ENCODE measurements at places on chromosomes 6 and 20.

DNA sequence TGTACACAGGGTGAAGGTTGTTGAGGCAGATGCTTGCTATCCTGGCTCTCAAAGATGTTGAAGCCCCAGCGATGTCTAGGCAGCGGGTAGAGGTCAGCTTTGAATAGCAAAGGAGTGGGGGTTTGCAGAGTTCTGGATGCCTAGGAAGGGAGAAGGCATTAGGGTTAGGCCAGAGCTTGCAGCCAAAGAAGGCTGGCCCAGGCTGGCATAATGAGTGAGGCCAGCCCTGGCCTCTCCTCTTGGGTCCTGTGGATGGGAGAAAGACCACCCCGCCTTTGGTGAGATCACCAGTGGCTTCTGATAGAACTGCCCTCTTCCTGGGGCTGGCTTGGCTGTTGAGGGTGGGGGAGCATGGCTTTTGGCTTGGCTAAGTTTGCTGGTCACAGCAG lies 406 bp upstream of the WFDC5 start:
- DNase-seq: no peak

DNA sequence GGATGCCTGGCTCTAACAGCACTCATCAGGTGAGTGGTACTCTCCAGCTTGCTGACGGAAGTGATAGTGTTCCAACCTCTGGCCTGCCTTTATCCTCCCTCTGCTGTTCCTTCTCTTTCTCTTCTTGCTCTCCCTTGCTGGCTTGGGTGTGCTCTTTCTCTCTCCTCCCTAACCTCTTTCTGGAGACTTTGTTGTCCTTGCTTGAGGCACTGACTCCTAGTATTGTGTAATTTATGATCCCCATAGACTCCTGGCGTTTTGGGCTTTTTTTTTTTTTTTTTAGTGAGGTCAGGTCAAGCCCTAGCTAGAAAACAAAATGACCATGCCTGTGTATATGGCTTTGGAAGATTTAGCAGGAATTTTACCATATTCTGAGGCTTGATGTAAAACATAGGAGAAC lies 84.7 kb upstream of the MRAP2 start:
- DNase-seq: no peak

DNA sequence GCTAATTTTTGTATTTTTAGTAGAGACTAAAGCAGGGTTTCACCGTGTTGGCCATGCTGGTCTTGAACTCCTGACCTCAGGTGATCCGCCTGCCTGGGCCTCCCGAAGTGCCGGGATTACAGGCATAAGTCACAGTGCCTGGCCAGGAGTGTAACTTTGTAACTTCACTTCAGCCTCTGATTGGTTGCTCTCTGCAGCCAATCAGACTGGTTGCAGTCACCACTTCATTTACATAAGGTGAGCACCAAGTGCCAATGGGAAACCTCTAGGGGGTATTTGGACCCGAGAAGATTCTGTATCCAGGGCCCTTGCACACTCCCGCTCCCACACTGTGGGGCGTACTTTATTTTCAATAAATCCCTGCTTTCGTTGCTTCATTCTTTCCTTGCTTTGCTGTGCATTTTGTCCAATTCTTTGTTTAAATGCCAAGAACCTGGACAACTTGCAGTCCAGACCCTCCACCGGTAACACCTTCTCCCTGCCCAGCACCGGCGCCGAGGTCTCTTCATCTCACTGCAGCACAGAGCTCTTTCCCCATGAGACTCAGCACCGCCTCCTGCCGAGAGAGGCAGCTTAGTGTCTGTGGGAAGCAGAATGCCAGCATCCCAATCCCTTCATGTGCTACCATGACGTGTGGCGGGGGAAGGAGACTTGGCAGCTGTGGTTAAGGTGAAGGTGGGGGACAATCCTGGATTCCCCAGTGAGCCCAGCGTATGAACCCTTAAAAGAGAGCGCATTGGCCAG lies 14.0 kb upstream of the MRGBP start:
- no peak for DNase-seq

GRCh38 chr6:13892017-13892645 lies 32.6 kb upstream of the RNF182 start:
- no peak for DNase-seq

DNA sequence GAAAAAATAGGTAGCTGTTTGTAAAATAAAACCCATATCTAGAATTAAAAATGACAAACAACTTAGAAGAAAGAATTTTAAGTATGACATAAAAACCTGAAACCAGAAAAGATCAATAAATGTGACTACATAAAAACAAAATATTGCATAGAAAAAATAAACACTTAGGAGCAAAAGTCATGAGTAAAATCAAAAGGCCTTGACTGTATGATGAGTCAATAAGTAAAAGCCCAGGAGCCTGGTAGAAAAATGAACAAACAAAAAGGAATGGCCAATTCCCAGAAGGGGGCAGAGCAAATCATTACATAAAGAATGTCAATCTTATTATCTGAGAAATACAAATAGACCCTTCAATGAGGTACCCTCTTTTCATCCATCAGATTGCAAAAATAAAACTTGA lies 20.7 kb upstream of the ENPP1 start:
- DNase-seq: no peak

GRCh38 chr6:157285422-157285779 lies 37.9 kb downstream of the TMEM242 start:
- DNase-seq: no peak

- DNase-seq: no peak
Observed at GRCh38 chr6:14814016-14814415, 431.9 kb upstream of the JARID2 start.

DNA sequence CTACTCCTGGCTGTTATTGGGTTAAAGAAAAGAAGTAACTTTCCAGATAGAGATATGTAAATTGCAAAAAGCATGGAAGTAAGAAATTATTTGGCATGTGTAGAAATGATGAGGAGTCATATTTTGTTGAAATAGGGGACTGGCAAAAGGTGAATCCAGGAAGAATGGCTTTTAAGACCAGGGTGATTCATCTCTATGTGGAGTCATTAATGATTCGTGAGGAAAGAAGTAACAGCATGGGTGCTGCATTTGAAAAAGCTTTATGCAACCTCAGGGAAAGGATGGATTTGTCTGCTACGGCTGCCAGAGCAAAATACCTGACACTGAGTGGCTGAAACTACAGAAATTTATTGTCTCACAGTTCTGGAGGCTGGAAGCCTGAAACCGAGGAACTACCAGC lies 14.8 kb upstream of the SYNE1 start:
- no peak for DNase-seq

- no peak for DNase-seq
Observed at GRCh38 chr6:122063076-122063475, 336.4 kb upstream of the HSF2 start.

DNA sequence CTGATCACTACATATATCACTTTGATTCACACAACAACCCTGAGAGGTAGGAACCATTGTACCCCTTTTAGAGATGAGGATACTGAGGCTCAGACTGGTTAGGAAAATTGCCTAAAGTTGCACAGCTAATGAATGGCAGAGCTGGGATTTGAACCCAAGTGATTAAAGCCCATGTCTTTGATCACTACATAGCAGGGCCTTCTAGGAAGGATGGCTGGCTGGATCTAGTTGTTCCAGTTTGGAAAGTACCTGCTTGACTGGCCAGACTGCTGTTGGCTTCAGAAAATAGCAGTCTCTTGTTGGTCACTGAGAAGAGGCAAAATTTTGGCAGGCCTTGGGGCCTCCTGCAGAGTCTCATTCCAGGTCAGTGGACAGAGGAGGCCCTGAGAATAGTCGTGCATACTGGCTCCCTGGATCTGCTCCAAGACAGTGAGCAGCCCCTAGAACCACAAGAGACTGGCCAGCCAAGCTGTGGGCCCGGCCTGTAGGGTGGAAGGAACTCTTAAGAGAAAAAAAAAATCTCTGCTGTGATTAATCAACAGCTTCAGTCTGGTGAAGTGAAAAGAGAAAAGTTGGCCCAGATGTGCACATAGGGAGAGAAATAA lies 17.5 kb downstream of the PPARD start:
- no peak for DNase-seq

- DNase-seq: no peak
Observed at GRCh38 chr6:73085443-73085871, 139.8 kb downstream of the KHDC1L start.

GRCh38 chr20:49230021-49230420 lies 10.8 kb downstream of the DDX27 start:
- DNase-seq: no peak

GRCh38 chr6:151747896-151748295 lies 59.6 kb upstream of the ESR1 start:
- DNase-seq: no peak
